HS-5 (cell line): ENCODE measurements at places on chromosomes 2 and 18.

- no peak for DNase-seq
Measured at GRCh38 chr2:86392873-86393518, 48.2 kb upstream of the KDM3A start.

DNA sequence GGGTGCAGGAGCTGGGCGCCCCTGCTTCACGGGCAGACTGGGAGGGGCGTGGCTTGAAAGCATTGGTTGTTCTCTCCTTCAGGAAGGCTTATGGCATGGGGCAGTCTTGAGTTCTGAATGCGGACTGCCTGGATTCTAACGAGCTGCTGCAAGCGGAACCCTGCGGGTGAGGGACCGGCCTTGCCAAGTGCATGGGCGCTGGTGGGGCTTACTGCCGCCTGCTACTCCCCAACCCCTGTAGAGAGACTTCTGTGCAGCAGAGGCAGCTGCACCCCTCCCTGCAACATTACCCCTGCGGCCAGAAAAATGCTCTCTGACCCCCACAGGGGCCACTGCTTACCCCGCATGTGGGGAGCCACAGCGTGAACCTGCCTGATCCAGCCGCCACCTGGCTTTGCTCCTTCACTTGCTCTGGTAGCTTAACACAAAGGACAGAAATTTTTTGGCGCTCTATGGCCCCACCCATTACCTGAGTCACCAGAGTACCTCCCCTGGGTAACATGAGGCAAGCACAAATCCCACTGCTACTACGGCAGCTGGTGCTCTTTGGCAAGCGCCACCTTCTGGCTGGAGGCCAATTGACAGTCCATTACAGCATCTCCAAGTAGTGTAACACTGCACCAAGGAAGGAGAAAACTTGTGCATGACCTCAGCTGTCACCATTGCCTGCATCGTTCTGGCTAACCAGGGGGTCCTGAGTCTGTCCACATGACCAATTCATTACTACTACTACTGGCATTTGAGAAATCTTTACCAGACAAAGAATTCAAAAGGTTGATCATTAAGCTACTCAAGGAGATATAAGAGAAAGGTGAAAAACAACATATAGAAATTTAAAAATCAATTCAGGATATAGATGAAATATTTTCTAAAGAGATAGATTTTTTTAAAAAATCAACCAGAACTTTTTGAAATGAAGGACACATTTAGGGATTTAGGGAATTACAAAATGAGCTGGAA, 35.4 kb downstream of the MYL12B start:
- DNase-seq: no peak

GRCh38 chr2:128342550-128342949, 23.9 kb upstream of the HS6ST1 start:
- DNase-seq: no peak

GRCh38 chr18:69128978-69129377, 271.7 kb upstream of the DOK6 start:
- DNase-seq: no peak

DNA sequence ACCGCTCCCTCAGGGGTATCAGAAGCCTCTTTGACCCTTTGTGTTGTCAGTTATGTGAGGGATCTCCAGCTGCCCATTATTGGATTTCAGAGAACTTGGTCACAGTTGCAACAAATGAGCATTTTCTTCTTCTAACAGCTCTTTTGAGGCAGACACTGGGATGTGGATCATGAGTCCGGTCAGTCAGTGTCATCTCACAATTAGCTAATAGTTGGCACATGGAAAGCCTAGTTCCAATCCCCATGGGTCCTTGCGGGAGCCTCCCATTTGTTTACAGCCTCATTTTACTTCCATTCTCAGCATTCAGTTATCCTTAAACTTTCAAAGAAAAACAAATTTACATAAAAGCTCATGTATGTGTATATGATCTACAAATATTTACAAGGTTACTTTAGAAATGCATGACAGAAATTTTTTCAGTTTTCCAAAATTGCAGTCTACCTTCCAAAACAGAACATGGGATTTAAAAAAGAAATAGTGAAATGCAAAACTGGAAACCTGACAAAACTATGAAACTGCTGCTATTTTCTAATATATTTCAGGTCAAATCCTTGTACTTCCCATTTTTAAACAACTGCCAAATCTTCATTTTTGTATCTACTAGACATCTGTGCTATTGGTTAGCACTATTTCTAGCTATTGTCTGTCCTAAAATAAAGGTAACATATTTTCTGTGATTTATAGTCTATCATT, 547.1 kb upstream of the ZEB2 start:
- DNase-seq: no peak

- no peak for DNase-seq
Measured at GRCh38 chr18:26812462-26812861, 53.0 kb downstream of the AQP4 start.
